ENCODE measurements at places on chromosomes 6 and 20.
A peak's percentile ranks its signal among the peaks of the same experiment; 100 is the strongest.

GRCh38 chr20:39108746-39109145, 146.6 kb downstream of the DHX35 start:
- DNase-seq: no peak

GRCh38 chr6:111536910-111537527, 54.0 kb upstream of the REV3L start:
- no peak for DNase-seq

DNA sequence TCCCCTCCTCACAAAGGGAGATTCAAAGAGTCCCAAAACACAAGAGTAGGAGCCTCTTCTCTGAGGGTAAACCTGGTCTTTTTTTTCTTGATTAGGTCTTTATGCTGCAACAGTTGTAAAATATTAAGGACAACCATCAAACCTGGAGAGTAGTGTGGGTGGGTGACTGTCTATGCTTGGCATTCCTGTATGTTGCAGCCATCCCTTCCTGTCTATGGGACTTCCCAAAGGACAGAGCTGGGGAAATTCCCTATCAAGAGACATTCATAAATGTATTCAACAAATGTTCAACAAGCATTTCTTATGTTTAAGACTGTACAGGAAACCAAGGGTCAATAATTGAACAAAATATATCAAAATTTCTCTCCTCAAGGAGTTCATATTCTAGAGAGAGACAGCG, 5.5 kb downstream of the BTN2A2 start:
- no peak for DNase-seq

DNA sequence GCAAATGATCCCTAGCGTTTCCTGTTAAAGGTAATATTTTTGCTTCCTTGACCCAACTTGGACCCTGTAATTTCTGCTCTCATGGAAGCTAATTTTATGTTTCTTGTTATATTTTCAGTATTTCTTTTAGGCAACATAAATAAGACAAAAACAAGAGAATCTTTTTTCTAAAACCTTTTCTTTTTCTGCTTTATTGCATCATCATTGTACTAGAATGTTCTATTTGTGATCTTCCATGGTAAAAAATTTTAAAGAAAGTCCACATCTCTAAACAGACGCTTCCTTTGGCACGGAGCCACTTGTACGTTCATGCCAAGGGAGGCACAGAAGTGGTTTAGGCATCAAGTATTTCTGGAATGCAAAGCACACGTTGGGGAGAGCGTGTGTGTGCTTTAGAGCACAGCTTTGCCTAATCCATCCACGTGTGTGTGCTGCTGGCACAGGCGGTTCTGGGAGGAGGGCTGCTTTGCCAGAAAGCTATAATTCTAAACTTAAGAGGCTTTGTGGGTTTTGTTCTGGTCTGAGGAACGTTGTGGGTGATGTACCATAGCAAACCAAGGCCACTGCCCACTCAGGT, 98.3 kb downstream of the SASH1 start:
- peak; percentile 30 for DNase-seq

DNA sequence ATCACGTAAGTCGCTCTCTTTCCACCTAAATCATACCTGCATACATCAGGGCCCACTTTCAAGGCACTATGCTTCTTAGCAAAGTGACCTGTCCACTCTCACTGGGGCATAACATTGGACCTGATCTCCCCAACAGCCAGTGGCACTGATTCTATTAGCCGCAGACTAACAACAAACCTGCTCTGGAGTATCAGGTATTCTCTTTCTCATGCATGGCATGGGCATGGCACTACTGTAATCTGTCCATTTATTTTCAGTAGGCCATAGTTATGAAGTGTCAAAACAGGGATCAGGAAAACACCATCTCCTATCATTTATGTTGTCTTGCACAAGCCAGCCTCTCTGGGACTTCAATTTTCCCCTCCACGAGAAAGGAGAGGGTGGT, 8.5 kb downstream of the CALHM4 start:
- DNase-seq: no peak

DNA sequence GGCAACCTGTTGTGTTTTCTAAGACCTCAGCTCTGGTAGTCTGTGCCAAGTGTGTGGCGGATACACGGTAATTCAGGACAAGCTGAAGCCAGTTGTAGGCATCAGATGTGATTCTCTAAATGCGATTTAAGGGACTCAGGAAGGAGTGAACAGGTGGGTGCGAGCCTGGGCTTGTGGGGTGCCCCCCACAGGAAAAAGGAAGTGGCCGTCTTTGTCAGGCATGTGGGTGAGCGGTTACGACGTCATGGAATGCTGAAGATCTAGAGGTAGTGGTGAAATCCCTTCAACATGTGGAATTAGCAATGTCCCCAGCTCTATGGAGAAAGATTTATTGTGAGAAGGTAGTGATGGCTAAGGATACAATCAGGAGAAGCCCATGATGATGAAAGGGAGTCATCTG, 95.1 kb upstream of the EXOC2 start:
- DNase-seq: no peak

GRCh38 chr6:7114744-7115458, 7.1 kb downstream of the RREB1 start:
- no peak for DNase-seq

- DNase-seq: no peak
These were observed 359.0 kb downstream of the ESR1 start for GRCh38 chr6:152166497-152166896.
